ENCODE measurements at places on chromosomes 2 and 18.

DNA sequence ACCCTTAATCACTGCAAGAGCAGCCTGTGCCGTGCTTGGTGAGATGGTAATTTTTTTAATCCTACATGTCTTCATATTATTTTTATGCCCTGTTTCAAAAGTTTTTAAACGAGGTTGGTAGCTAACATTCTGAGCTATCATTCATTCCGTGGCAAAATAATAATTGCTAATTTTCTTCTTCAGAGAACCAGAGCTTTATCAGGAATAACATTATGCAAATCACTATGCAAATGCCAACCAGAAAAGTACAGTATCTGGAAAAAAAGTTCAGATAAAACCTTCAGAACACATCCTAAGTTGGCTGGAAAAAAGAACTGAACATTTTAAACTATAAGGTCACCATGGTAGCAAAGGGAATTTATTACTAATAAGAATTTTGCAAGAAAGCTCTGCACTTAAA is 165.1 kb upstream of the NABP1 start:
- DNase-seq, result no peak

- no peak for DNase-seq
Measured at GRCh38 chr2:134576478-134576877, 142.3 kb downstream of the TMEM163 start.

DNA sequence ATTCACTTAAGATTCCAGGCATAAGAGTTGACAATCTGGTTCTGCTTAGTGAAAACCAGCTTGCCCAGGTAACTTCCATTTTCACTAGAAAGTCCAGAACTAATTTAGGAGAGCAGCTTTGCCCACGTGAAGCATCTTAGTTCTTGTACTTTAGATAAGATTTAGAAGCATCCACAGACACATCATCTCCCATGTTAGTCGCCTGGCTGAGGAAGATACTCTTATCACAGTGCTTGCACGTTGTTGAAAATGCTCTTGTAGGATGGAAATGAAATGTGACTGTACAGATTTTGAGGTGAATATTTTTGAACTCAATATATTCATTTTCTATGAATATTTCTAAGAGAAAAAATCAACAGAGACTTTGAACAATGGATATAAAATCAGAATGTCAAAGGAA is 159.7 kb downstream of the SOCS6 start:
- DNase-seq, result no peak

DNA sequence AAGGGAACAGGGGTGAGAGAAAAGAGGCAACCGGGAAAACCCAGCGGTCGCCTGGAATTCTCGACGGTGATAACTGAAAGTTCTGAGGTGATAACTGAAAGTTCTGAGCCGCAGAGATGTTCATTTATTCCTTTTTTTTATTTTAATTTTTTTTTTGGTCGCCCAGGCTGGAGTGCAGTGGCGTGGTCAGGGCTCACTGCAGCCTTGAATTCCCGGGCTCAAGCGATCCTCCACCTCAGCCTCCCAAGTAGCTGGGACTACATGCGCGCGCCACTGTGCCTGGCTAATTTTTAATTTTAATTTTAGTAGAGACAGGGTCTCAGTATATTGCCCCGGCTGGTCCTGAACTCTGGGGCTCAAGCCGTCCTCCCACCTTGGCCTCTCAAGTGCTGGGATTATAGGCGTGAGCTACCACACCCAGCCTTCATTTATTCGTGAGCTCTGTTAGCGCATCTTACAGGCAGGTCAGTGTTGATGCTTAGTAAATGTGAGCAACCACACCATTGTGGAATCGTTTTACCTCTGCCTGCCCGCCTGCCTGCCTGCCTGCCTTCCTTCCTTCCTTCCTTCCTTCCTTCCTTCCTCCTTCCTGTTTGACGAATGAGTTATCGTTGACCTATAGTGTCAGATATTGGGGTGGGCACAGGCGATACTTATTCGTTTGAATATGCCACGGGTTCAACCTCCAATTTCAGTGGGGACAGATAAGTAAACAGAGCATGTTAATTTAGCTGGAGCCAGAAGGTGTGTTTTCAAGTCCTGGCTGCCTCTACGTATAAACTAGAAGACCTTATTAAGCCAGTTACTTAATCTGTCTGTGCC is 557 bp upstream of the E2F6 start:
- no peak for DNase-seq

- DNase-seq, result no peak
Measured at GRCh38 chr2:60068755-60069154, 484.7 kb downstream of the BCL11A start.

GRCh38 chr2:173472112-173472511 is 117.4 kb downstream of the CDCA7 start:
- DNase-seq, result no peak

DNA sequence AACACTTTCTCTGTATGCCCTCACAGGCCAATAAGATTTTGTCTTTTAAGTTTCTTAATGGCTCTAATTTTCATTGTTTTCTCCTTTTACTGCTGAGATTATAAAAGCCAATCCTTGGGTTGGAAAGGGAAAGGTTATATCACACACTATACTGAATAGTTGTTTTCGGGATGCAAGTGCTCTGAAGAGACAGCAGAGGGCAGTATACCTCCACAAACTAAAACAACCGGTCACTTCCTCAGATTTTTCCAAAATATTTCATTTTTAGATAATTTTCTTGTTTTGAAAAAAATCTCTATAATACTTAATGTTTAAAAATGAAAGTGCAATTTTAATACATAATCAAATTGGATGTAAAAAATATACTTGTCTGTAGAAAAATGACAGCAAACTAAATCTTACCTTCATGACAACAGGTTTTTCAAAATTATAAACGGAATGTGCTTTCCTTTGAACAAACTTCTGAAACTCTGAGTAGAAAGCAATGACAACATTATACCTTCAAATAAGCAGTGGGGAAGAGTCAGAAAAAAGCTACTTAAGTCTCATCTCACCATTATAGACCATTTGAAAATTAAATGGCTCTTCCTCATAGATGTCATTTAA is 82.7 kb downstream of the ORC4 start:
- DNase-seq, result no peak

DNA sequence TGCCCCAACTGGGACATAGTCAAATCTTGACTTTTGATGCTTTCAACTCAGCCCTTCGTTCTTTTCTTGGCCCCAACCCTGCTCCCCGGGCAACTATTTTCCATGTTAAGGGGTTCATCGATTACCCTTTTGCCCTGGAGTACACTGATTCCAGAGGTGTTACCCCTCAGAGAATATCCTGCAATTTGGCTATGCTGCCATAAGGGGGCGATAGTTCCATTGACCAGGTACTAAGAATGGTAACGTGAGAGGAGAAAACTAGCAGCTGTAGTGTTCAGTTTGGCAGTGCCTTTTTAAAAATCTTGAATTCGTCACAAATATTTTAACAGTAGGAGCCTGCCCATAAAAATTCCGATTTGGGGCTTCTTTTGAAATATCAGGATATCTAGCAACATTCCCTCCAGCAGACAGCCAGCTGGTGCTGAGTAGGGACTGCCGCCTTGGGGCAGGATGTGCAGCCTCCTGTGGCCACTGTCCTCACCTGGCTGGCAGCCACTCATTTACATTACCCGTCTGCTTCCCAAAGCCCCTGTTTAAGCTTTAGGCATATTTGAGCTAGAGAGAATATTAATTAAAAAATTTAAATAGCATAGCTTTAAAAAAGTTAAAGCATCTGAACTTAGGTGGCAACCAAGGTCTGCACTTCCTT is 146.3 kb upstream of the SKOR2 start:
- DNase-seq, result no peak

- no peak for DNase-seq
Measured at GRCh38 chr2:98382739-98383138, 36.5 kb downstream of the CNGA3 start.

DNA sequence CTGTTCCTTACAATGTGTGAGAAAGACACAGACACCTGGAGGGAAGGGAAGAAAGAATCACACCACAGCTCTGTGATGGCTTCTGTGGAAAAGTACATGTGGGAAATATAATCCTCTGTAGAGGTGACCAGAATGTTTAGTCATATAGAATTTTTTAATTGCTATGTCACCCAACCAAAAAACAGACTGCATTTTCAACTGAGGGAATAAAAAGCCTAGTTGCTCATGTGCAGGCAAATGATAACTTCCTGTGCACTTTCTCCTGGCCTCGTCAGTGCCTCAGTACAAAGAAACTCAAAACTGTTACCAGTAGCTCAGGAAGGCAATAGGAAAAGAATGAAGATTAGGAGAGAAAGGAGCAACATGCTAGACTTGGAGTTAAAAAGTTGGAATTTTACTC is 326.8 kb downstream of the OSR1 start:
- DNase-seq, result no peak

- DNase-seq, result no peak
Measured at GRCh38 chr2:106076941-106077340, 117.2 kb downstream of the UXS1 start.

GRCh38 chr2:73963385-73964120 is 21.2 kb upstream of the TET3 start:
- DNase-seq, result no peak

- DNase-seq, result no peak
Measured at GRCh38 chr2:137800386-137800785, 163.9 kb upstream of the HNMT start.

Data from fibroblast of skin of left biceps (primary cell).